Stimulated activated CD8-positive, alpha-beta memory T cell treated with anti-CD3 and anti-CD28 coated beads, Interleukin-4, amount 100 ng/mL, for 1 hour (primary cell): ENCODE measurements at places on chromosomes 11 and 22.

- DNase-seq, result no peak
Observed at GRCh38 chr22:45441138-45441537, 27.6 kb downstream of the RIBC2 start.

GRCh38 chr11:111723595-111723994 is 42.6 kb downstream of the PPP2R1B start:
- no peak for DNase-seq

- DNase-seq, result no peak
Observed at GRCh38 chr11:61694602-61694939, 14.4 kb downstream of the DAGLA start.

- no peak for DNase-seq
Observed at GRCh38 chr11:114157476-114158050, 98.1 kb downstream of the ZBTB16 start.

DNA sequence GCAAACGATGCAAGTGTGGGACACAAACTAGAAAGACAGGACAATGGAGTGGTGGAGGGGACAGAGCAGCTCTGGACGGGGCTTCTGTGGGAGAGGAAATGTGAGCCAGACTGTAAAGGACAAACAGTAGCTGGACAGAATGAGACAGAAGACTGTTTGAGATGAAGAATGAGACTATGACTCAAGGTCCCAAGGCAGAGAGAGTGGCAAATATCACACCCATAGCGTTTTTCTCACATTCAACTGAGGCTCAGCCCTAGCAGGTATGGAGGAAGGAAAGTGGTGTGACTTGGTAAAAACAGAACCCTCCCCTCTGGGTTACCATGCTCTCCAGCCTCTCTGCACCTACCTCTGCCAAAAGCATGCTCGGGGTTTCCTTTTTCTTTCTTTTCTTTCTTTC is 96.5 kb downstream of the RPL27A start:
- DNase-seq, result no peak

- no peak for DNase-seq
Observed at GRCh38 chr11:36019722-36020121, 75.9 kb downstream of the LDLRAD3 start.

- DNase-seq, result no peak
Observed at GRCh38 chr11:117092951-117093590, 5.2 kb downstream of the SIK3 start.

- no peak for DNase-seq
Observed at GRCh38 chr11:102729849-102730815, 5.4 kb upstream of the MMP8 start.

DNA sequence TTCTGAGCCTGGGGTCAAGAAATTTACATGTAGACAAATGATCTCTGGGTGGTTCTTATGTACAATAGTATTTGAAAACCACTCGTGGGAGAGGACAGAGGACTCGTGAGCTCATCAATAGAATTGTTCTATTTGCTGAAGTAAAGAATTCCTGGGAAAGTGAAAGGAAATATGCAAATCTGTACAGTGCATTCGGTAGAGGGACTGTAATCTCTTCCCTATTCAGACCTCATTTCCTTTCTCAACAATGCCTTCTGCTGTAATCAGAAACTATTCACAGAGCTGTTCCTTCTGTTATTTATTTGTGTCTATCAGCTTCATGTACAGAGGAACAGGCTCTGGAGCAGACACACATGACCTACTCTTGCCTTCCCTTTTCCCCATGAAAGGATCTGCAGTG is 709.4 kb upstream of the KIRREL3 start:
- no peak for DNase-seq

- DNase-seq, result no peak
Observed at GRCh38 chr22:50296658-50297490, 10.6 kb downstream of the PLXNB2 start.

- DNase-seq, result no peak
Observed at GRCh38 chr11:70763606-70764005, 365.3 kb downstream of the CTTN start.

- DNase-seq, result no peak
Observed at GRCh38 chr11:16454289-16454863, 98.0 kb upstream of the SOX6 start.

DNA sequence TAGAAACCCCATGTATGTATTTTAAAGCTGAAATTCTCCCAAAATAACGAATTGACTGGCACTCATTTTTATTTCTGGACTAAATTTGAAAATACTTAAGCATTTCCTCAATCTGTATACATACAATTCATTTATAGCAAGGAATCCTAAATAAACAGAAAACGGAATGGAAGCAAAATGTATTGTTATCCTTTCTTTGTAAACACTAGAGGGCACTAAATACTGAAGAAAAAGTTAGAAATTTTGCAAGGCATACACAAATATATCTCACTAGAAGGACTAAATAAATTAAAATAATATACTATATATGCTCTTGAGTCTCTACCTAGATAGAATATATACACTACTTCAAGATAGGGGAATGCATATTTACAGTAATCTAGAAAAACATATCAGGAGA is 23.1 kb upstream of the ANO5 start:
- DNase-seq, result no peak
